HCT116 (cell line): ENCODE measurements at places on chromosomes 11 and 22. TPM values are rescaled to one million over a fixed set of nuclear protein-coding genes. Genes with fewer than 3 reads are reported as not detected.

DNA sequence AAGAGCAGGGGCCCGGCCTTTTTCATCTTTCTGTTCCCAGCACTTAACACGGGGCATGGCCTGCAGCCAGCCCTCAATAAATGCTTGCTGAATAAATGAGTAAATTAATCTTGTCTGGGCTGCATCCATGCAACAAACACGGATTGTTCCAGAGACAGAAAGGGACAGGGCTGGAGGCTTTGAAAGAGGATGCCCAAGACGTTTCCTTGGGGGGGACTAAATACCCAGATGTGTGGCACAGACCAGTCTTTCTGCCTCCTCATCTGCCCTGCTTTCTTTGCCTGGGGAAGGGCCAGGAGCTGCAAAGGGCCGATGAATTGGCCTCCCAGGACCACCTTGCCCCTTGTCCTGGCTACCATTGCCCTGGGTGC is 40.4 kb downstream of the SHISAL1 start:
- H3K27ac ChIP-seq = no peak overlapping the region
- no peaks in the 10 kb centered on the region for H3K4me1 ChIP-seq
- H3K27me3 ChIP-seq = no peaks in the 10 kb centered on the region; the same call in none of the 2 replicates

GRCh38 chr11:10490398-10491241 is 35.6 kb downstream of the AMPD3 start:
- H3K36me3 ChIP-seq = peaks cover 43% of the 10 kb centered on the region
- peaks cover 48% of the 10 kb centered on the region for H3K4me1 ChIP-seq
- no peaks in the 10 kb centered on the region for H3K27me3 ChIP-seq
- DNase-seq = peak; percentile 94

The PDGFD gene
- total RNA-seq = 0.34 TPM

- no peak for DNase-seq
- no peak overlapping the region for H3K27ac ChIP-seq
- H3K4me3 ChIP-seq = no peak overlapping the region
- H3K27me3 ChIP-seq = no peaks in the 10 kb centered on the region
These were observed 46.6 kb upstream of the TMEM45B start for GRCh38 chr11:129769059-129769458.

The PICALM gene
- 90.6 TPM for total RNA-seq

DNA sequence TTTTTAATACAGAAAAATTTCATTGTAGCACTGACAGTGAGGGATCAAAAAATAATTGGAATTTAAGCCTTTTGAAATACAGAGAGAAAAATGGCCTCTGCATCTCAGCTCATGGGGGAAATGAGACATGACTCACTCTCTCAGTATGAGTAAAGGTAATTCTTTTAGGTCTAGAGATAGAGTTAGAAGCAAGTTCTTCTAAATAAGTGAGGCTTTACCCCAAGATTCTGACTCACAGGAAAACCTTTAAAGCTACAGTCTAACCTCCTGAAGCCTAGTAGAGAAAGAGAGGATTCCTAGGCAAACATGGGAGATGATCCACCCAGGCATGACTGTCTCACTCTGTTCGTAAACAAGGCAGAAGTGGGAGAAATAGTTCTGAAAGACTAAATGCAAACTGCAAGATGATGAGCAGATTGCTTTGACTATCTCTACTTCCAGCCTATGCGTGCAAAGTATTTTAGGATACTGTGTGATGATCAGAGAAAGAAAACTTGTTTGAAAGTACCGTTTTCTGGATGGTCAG is 1003.3 kb upstream of the CCDC90B start:
- H3K36me3 ChIP-seq = no peaks in the 10 kb centered on the region
- H3K4me3 ChIP-seq = no peak overlapping the region
- no peaks in the 10 kb centered on the region for H3K4me1 ChIP-seq
- H3K27me3 ChIP-seq = no peaks in the 10 kb centered on the region
- no peak for DNase-seq

DNA sequence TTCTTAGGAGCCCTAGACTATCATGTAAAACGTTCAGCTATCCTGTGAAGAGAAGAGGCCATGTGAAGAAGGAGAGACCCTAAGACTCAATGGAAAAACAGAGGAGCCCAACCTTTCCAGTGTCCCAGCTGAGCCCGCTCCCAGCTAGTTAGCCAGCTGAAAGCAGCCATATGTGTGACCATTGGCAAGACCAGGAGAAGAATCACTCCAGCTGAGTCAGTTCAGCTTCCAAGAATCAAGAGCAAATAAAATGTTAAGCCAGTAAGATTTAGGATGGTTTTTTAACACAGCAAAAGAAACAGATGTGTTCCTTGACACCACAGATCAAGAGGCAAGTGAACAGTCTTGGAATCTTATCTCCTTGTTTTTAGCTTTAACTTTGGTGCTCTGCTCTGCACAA is 108.0 kb downstream of the CCDC81 start:
- no peak overlapping the region for H3K27ac ChIP-seq
- no peaks in the 10 kb centered on the region for H3K27me3 ChIP-seq
- no peak for DNase-seq
- H3K36me3 ChIP-seq = no peaks in the 10 kb centered on the region

- H3K36me3 ChIP-seq = peaks cover 24% of the 10 kb centered on the region
- no peak overlapping the region for H3K27ac ChIP-seq
- H3K4me3 ChIP-seq = no peak overlapping the region
These were observed 83.6 kb downstream of the BCR start for GRCh38 chr22:23263651-23264555.

The PPP6R2 gene
- total RNA-seq = 61.3 TPM

DNA sequence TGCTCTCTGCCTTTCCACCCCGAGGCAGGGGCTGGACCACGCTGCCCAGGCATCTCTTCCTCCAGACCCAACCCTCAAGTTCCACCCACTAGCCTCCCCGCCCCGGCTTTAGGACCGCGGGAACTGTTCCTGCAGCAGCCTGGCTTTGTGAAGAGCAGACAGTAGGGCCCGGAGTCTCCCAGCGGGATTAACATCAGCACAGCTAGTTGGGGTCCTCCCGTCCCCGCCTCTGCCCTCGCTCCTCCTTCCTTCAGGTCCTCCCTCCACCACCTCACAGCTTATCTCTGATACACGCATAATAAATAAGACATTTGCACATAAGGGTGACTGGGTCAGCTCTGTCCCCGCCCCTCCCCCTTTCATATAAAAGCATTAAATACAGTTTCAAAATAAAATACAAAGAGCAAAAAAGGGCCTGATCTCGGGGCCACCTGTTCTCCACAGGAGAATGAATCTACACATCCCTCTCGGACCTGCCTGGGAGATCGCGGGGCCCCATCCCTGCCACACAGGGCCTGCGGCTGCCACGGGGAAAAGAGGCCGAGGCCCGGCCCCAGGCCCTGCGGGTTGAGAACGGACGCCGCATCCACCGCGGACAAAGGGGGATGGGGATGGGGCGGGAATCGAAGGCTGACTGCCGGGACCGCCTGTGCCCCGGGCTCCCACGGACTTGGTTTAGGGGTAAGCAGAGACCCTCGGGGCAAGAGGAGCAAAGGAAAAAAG is 6.5 kb downstream of the ZFTA start:
- no peak overlapping the region for H3K4me3 ChIP-seq
- no peak for DNase-seq
- peaks cover 8% of the 10 kb centered on the region for H3K4me1 ChIP-seq
- H3K27ac ChIP-seq = no peak overlapping the region
- peaks cover 9% of the 10 kb centered on the region for H3K36me3 ChIP-seq
- no peaks in the 10 kb centered on the region for H3K27me3 ChIP-seq

The OR10A2 gene
- total RNA-seq = not detected

GRCh38 chr11:34721646-34722045 is 100.8 kb downstream of the EHF start:
- H3K36me3 ChIP-seq = no peaks in the 10 kb centered on the region
- no peak for DNase-seq
- H3K27ac ChIP-seq = no peak overlapping the region
- no peaks in the 10 kb centered on the region for H3K4me1 ChIP-seq
- no peaks in the 10 kb centered on the region for H3K27me3 ChIP-seq
